ENCODE measurements at places on chromosomes 1 and 21.

- peak; percentile 34 for DNase-seq
These were observed 32.4 kb downstream of the GNB1 start for GRCh38 chr1:1858382-1859086.

DNA sequence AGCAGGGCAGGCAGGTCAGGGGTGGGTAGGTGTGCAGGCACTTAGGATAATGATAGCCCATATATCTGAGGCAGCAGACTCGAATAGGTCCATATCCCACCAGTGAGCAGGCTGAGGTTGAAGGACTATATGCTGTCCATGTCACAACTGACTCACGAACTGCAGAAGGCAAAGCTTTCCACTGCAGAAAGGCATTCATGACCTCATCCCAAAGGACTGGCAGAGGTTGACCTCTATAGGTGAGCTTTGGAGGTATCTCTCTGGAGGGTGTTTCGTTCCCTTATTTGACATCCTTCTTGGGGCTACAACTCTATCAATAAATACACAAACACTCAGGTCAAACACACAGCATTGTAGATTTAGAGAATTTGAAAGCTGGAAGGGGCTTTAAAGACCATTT is 42.8 kb upstream of the MARK1 start:
- DNase-seq = no peak

DNA sequence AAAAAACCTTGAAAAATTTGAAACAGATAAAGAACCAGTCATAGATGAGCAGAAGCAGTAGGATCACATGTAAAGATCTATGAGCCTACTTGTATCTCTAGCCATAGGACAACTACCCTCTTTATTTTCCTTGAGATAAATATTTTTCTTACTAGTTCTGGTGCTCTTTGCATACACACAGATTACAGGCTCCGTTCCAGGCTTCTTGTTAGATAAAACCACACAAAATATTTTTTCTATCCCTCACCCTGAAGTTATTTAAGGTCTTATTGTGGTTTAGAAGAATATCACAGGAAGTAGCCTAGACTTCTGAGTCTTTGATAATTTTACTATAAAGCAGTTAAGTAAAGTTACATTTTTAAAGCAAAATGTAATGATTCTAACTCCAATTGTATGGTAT is 512.2 kb downstream of the NEGR1 start:
- DNase-seq = no peak

DNA sequence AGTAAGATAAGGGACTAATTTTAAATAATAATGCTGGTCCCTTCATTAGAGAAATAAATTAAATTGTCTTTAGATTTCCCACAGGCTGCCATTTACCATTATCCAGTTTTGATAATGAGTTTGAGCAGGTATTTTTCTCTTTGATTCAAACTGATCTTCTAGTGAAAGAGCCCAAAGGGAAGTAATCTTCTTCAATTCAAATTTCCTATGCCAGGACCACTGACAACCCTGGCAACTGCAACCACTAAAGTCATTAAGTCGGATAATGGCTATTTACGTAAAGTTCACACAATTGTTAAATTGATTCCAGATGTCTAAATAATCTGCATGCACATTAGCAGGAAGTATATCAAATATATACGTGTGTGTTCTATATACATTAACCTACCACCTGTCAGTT is 399.3 kb downstream of the PTPRC start:
- DNase-seq = no peak

GRCh38 chr1:237115035-237115434 is 73.1 kb downstream of the RYR2 start:
- DNase-seq = no peak

DNA sequence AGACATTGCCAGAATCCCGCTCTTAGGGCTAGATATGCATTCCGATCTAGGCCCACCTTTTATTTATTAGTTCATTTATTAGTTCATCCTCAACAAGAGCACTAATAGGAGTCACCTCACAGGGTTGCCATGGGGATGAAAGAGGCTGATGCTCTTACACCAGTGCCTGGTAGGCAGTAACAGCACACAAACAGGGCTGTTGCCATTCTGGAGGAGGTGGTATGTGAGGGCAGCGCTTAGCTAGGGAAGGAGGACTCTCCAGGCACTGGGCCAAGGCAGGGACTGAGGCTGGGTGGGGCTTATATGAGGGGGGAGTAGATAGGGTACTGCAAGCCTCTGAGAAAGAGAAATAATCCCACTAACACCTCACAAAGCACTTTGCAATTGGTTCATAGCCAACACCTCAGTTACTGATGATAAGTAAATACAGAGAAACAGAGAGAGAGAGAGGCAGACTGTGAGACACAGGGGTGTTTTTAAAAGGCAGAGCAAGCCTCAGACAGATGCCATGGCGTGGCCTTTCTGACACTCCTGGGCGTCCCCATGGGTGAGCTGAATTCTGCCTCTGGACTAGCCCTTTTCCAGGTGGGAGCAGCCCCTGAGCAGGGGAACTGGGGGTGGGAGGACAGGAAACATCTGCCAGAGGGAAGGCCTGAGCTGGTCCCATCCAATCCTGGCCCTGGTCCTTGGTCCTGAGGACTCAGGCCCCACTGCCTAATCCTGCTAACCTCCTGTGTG is 5.9 kb downstream of the FCGR2A start:
- no peak for DNase-seq

- DNase-seq = no peak
These were observed 62.4 kb downstream of the BACH1 start for GRCh38 chr21:29360799-29361765.

GRCh38 chr21:33980276-33980916 is 64.8 kb upstream of the ATP5PO start:
- no peak for DNase-seq

- DNase-seq = peak; percentile 17
These were observed 1.9 kb downstream of the TTF2 start for GRCh38 chr1:117061986-117062415.

GRCh38 chr1:229596925-229597699 is 28.8 kb downstream of the TAF5L start:
- DNase-seq = no peak

GRCh38 chr1:89724369-89725010 is 91.6 kb downstream of the LRRC8C start:
- DNase-seq = peak; percentile 80

DNA sequence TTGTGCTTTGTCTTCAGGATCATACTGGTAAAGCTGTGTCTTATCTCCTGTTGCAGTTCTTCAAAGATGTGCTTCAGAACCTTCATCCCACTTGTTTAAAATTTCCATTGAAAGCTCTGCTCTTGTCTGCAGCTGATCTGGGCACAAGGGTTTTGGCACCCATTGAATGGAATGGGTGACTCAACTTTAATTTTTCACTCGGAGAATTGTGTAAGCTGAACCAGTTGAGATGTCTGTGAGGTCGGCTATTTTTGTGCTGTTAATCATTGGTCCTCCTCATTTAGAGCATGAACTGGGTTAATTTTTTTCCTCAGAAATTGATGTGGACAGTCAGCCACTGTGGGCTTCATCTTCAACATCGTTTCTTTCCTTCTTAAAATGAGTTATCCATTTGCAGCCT is 252.1 kb downstream of the TM2D1 start:
- DNase-seq = no peak

- no peak for DNase-seq
These were observed 70.9 kb downstream of the PRDM16 start for GRCh38 chr1:3139871-3140361.

- no peak for DNase-seq
These were observed 39.2 kb downstream of the HLX start for GRCh38 chr1:220918285-220918951.

DNA sequence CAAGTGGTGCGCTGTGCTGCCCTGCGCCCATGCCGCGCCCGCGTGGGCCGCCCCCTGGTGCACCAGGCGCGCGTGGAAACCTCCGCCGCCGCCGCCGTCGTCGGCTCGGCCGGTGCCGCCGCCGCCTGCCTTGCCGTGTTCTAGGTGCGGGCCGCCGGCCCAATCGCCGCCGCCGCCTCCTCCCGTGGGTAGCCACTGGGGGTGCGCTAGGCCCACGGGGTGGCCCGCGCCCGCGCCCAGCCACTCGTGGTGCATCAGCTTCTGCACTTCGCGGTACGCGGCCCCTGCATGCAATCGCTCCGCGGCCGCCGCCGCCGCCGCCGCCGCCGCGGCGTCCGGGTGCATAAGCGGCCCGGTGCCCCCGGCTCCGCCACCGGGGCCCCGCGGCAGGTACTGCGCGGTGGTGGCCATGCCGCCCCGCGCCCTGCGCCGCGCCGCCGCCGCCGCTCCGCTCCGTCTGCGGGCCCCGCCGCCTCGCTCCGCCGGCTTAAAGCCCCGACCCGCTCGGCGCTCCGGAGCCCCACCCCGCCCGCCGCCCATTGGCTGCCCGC is at the start of gene POU3F1:
Gene POU3F1 (minus strand): TSS at position 461 of the 551 bp plus-strand sequence. CDS start 50 bp downstream, at position 411.
- DNase-seq = no peak

DNA sequence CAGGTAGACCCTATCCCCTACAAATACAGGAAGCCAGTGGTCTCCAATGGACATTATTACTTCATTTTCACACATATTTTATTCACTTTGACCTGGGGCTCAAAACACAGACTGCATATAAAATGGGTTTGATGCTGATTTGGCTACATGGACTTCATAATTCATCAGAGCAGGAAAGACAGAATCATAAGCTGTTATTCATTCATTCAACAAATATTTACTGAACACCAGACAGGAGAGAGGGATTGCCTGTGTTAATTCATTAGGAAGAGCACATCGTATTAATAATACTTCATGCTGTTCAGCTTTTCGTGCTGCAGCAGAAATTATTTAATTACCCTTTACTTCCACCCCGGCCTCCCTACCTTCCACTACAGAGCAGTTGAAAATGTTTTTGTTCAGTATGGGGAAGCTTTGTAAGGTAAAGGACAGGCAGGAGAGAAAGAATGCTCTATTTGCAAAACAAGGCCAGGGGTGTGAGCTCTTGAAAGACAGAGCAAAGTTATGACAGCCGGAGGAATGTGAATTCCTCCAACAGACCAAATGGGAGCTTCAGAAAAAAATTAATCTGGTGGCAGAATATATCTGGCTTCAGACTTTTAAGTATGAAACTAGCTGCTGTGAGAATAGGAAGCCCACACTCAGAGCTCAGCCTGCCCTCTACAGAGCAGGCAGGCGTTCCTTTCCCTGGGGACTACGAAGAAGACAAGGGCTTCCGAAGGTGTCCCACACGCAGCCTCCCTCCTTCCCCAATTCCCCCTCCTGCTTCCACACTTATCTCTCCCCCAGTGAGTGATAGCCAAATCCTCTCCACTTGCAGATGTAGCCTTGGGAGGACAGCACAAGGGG is 58.0 kb downstream of the MDM4 start:
- no peak for DNase-seq

GRCh38 chr1:26981146-26981846 is 12.2 kb upstream of the TRNP1 start:
- DNase-seq = no peak

DNA sequence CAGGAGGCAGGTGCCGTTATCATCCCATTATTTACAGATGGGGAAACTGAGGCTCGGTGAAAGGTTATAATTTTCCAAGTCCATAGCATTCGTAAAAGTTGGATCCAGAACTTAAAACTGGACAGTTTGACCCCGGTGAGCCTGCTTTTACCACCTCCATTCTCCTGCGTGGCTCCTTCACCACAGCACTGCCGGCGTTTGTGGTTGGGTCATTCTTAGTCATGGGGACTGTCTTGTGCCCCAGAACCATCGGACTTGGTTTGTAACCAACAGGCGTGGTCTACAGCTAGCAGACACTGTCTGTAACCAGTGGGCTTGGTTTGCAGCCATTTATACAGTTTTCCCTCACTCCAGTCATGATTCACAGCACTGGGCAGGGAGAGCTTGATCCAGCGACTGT is 511.3 kb downstream of the NPHP4 start:
- DNase-seq = no peak

GRCh38 chr1:183989078-183989577 is 48.4 kb downstream of the COLGALT2 start:
- DNase-seq = no peak

DNA sequence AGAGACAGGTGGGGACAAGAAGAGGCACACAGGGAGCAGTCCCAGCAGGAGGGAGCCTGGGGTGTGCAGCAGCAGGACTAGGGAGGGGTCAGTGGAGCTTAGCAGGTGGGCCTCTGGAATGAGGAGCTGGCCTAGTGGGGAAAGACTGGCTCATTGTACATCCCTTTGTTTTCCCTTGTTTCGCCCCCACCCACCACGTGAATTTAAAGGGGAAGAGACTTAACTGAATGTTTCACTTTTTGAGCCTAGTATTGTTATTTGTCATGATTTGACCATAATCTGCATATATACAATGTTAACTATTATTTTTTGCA is 181.7 kb downstream of the DHRS3 start:
- DNase-seq = no peak

DNA sequence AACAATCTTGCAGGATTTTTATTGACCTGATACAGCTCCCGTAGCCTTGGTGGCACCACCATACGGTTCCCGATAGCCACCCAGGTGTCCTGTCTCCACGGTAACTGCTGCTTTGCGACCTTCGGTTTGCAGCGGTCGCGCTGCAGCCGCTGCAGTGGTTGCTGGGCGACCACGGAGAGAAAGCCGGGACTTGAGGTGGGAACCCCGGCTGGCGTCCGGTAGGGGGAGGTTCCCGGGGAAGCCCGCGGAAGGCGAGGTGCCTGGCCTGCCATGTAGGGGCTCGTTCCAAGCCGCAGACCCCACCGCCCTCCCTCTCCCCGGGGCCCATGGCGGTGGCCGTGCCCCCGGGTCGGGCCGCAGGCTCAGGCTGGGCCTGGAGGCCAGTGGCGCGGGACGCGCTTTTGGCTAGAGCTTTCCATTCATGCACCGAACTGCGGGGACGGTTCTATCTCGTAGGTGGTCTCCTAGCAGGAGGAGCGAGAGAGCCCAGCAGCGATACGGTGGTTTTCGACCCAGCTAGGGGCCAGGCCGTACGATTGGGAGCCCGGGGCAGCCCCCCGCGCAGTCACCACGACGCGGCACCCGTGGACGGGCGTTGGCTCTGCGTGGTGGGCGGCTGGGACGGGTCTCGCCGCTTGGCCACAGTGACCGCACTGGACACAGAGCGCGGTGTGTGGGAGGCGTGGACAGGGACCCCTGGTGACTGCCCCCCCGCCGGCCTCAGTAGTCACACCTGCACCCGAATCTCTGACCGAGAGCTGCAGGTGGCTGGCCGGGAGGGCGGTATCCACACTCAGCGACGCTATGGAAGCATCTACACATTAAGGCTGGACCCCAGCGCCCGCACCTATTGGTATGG is at the start of gene KLHDC9:
Gene KLHDC9 (plus strand): TSS at position 152 of the 859 bp plus-strand sequence. CDS start 175 bp downstream, at position 327.
- DNase-seq = no peak

GRCh38 chr1:242788771-242789170 is 264.3 kb upstream of the PLD5 start:
- no peak for DNase-seq

Data from KBM-7 (cell line).